ENCODE measurements at places on chromosomes 3 and 15. TPM values are rescaled to one million over a fixed set of nuclear protein-coding genes. Genes with fewer than 3 reads are reported as not detected.

CCR8 gene
- total RNA-seq: 0.43 TPM

MKRN2OS gene
- not detected for total RNA-seq

MORC1 gene
- total RNA-seq: 0.12 TPM

ZNF385D gene
- total RNA-seq: 1.1 TPM

USP8 gene
- total RNA-seq: 61.8 TPM

SIDT1 gene
- 65.7 TPM for total RNA-seq

TEX55 gene
- not detected for total RNA-seq

HHLA2 gene
- total RNA-seq: 0.24 TPM

All from naive thymus-derived CD4-positive, alpha-beta T cell (primary cell).